ENCODE measurements at places on chromosomes 2 and 18.

DNA sequence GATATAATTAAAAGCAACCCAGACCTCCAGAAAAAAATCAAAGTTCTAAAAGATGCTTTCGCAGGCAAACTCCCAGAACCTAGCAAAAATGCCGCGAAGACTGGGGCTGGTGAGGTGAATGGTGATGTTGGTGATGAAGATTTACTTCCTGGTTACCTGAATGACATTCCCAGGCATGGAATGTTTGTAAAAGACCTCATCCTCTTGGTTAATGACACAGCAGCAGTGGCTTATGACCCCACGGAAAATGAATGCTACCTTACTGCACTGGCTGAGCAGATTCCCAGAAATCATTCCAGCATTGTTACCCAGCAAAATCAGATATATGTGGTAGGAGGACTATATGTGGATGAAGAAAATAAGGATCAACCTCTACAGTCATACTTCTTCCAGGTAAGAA, 994 bp downstream of the KLHL41 start:
- DNase-seq = no peak

- DNase-seq = no peak
Measured at GRCh38 chr2:106124905-106125549, 69.1 kb downstream of the UXS1 start.

DNA sequence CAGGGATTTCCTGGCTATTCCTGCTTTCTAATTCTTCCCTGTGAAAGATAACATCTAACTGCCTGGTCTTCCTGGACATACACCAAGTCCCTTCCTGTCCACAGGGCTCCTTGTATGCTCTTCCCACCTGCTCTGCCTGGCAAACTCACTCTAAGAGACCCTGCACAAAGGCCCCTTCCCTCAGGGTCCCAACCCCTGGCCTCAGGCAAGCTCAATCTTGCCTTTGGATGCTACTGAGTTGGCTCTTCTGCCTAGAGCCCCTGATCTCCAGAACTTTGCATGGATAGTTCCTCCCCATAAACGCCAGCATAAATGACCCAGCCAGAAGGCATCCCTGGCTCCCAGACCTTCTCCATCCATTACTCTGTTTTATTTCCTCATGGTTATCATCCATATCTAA, 98.3 kb upstream of the OTOS start:
- DNase-seq = no peak

GRCh38 chr2:235144291-235144690, 192.5 kb downstream of the SH3BP4 start:
- no peak for DNase-seq

GRCh38 chr2:12091201-12091806, 344.9 kb downstream of the LPIN1 start:
- no peak for DNase-seq

- no peak for DNase-seq
Measured at GRCh38 chr2:69505710-69506109, 68.5 kb upstream of the NFU1 start.

- no peak for DNase-seq
Measured at GRCh38 chr2:214395040-214395439, 15.8 kb upstream of the VWC2L start.

GRCh38 chr18:55128437-55128836, 169.2 kb upstream of the CCDC68 start:
- no peak for DNase-seq

GRCh38 chr2:2939078-2939795, 438.4 kb downstream of the EIPR1 start:
- no peak for DNase-seq

DNA sequence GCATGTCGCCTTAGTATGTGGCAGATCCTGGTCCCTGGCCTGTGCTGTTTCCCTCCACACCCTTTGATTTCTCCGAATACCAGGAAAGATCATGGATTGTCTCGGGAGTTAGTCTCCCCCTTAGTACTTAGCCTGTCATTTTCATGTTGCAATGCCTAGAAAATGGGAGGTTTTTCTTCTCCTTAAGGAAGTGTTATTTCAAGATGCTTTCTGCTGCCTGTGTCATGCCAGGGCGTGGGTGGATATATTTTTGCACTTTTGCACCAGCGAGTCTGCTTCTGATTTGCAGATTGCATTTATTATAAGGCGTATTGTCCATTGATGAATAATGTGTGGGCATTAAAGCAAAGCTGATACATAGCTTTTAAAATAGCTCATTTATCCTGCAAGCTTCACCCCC, 223.5 kb downstream of the NEDD4L start:
- DNase-seq = no peak

DNA sequence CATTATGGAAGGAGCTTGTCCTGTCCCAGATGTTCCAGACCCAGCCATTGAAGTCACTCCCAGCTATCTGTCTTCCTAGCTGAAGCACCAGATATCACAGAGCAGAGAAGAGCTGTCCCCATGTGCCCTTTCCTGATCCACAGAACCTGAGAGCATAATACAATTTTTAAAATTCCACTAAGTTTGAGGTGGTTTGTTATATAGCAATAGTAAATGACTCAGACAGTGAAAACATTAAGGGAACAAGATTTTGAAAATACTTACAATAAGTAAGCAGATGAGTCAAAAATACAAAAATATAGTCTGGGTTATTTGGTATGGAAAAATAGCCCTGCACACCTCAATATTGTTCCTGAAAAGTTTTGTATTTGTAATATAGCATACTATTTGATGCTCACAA, 85.8 kb upstream of the GLS start:
- DNase-seq = no peak

DNA sequence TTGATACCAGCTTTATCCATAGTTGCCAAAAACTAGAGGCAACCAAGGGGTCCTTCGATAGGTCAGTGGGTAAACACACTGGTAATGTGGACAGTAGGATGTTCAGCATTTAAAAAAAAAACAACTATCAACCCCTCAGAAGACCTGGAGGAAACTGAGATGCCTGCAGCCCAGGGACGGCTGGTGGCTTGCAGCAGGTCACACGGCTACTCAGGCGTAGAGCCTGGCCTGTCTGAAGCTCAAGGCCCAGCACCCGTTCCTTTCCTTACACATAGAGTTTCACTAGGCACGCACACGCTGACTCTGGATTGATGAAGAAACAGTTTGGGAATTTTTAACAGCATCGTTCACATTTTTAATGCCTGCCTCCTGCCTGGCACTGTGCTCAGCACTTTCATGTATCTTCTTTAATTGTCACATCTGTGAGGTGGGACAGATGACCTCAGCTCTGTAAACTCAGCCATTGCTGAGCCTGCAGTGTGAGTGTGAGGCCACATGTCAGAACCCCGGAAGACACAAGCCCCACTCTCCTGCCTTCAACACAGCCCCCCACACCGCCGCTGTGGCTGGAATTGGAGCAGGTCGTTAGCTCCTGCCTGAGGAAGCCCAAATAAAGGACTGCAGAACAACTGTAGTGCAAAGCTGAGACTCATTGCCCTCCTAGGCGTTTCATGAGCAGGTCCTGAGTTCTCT, 40.7 kb downstream of the TRAPPC12 start:
- DNase-seq = no peak

DNA sequence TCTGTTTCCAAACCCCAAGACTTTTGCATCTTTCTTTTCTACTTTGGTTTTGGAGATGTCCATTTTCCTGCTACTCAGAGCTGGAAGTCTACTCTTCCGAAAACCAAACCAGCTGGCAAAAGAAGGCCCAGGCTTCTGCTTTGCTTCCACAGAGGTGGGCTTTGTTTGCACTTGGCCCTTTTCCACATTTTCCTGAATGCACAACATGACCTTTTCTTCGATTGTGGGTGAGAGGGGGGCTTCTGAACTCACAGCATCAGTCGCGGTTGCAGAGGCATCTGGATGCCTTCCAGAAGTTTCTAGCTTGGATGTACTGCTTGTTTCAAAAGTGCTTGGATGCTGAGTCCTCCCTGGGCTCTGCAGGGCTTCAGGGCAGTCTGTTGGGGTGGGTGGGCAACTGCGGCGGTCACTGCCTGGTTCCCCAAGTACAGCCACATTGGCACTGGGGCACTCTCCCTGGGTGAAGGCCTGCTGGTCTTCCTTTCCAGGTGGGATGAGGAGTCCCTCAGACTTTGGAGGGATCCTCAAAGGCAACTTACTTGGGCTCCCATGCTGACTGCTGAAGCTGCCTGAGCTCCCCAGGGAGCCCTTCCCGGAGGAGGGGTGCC, 112.3 kb upstream of the LYPD1 start:
- no peak for DNase-seq

DNA sequence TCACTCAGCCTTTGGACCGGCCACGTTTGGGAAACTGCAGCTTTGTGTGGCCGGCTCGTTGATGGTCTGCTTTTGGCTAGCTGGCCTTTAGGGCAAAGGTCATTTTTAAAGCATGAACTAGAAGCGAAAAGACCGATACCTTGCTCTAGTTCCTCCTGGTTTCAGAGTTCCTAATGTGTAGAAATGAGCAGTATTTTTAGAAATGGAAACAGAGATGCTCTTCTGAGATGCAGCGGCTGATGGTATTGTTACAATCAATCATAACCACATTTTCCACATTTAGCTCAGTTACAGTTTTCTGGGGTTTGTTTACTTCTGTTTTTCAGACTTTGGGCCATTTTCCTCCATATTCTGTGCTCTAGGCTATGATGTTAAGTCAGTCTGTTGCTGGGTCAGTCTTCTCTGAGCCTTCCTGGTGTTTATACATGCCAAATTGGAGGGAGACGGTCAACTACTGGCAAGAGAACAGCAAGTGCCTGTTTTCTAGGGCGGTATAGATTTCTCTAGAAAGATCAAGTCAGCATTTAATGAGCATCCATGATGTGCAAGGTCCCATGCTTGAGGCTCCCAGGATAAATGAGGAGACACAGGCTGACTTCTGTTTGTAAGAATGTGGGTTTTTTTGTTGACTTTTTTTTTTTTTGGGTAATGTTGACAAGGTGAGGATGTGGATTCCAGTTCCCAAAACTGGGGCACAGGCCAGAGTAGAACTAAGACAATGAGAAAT, 28.0 kb downstream of the RNF144A start:
- DNase-seq = no peak

GRCh38 chr2:231387904-231388724, 7.4 kb upstream of the B3GNT7 start:
- DNase-seq = no peak

GRCh38 chr2:72793798-72794440, 31.9 kb downstream of the EXOC6B start:
- DNase-seq = no peak

DNA sequence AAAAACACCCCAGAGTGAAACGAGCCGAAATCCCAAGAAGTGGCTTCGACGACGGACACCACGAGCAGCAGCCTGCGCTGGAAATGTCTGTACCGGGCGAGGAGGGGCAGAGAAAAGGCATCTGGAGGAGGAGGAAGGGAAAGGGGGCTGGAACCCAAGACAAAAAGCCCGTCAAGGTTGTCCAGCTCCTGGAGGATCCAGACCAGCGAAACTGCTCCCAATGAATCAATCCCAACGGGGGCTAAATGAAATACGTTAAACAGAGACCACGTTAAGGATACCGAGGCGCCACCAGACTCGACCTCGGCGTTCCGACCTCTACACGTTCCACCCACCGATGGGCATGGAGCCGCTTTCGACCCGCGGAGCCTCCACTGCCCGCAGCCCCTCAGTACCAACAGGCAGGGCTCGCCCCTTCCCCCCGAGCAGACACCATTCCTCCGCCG, 400 bp downstream of the CCDC88A start:
- DNase-seq = peak; percentile 2

- no peak for DNase-seq
Measured at GRCh38 chr2:179483131-179483530, 218.5 kb upstream of the SESTD1 start.

GRCh38 chr2:232393556-232393955, 13.1 kb upstream of the ALPG start:
- DNase-seq = no peak

- no peak for DNase-seq
Measured at GRCh38 chr18:1652018-1652417, 747.3 kb downstream of the ADCYAP1 start.

- DNase-seq = no peak
Measured at GRCh38 chr2:176356251-176356650, 87.0 kb downstream of the MTX2 start.

GRCh38 chr2:196266855-196267254, 95.5 kb upstream of the STK17B start:
- no peak for DNase-seq

- DNase-seq = no peak
Measured at GRCh38 chr2:46544581-46544980, 65.2 kb downstream of the TMEM247 start.

GRCh38 chr18:62751341-62751821, 36.0 kb downstream of the PHLPP1 start:
- no peak for DNase-seq

GRCh38 chr2:233082931-233083755, 23.0 kb downstream of the INPP5D start:
- no peak for DNase-seq

GRCh38 chr18:22084547-22084946, 84.8 kb upstream of the GATA6 start:
- DNase-seq = no peak

DNA sequence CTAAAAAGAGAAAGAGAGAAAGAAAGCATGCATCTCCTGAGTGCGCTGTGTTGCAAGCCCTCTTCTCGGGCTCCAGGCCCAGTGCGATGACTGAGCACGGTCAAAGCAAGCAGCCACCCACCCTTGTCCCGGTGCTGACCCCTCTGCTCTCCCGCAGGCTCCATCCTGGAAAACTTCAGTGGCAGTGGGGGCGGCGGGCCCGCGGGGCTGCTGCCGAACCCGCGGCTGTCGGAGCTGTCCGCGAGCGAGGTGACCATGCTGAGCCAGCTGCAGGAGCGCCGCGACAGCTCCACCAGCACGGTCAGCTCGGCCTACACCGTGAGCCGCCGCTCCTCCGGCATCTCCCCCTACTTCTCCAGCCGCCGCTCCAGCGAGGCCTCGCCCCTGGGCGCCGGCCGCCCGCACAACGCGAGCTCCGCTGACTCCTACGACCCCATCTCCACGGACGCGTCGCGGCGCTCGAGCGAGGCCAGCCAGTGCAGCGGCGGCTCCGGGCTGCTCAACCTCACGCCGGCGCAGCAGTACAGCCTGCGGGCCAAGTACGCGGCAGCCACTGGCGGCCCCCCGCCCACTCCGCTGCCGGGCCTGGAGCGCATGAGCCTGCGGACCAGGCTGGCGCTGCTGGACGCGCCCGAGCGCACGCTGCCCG, 252.5 kb downstream of the GLI2 start:
- DNase-seq = no peak

DNA sequence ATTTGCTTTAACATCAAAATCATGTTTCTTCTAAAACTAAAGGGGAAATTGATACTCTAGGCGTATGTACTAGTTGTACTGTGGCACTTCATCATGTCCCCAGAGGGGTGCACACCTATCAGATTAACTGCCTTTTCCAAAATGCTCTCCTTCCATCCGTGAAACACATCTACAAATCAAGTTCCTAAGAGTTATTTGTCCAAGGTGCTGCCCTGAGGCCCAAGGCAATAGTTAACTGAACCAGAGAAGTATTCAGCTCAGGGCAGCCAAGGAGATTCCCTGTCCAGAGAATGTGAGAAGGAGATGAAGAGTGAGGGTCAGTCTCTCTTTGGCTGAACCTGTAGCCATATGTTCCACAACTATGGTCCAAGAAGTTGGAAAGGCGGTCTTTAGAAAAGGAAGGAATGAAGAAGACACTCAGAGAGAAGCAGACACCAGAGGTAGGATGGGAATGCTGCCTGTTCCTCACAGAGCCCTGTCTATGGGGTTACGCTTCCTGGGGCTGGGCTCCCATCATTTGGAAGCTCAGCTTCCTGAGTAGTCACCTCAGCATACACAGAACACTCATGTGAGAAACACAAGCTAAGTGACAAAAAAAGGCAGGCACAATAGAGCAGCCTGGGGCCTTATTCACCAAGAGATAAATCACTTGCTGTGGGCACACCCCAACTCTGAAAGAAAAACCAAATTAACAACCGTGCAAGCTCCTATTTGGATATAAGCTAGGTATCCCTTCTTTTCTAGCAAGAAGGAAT, 55.6 kb downstream of the ANKRD44 start:
- no peak for DNase-seq
